ENCODE measurements at places on chromosomes 3 and 15.

DNA sequence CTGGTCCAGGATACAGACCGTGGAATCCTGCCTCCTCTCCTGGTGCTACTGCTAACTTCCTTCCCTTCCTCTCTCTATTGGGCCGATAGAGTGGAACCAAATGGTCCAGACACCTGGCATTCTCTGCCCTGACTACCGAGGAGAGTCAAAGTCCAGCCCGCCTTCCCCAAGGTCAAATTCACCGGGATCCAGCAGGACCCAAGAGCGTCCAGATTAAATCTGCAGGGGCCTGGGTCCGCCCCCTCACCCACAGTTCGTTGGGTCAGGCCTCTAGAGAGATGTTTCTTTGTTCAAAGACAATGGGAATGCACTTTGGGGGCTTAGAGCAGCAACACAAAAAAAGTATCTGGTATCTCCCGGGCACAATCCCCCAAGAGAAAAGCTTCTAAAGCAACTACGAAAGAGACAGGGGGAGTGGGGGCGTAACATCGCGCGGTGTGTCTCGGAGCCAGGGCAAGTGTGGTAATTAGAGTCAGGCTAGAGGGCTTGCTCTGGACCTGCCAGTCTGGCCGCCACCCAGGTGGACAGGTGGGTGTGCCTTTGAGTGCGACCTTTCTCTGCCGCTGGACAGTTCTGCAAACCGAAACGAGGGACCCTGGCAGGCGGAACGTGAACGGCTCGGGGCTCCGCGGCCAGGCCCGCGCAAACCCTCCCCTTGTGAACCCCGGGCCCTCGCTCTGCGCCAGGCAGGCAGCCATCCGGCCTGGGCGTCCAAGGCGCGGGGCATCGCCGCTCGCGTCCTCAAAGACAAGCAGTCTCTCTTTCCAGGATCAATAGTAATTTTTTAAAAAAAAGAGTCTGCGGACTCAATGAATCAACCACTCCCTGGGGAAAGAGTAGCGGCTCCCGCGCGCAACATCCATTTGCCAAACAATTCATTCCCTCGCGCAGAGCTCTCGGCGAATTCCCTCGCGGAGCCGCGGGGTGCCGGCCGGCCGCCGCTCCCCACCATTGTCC, 806 bp downstream of the KLHL25 start:
- peak; percentile 36 for DNase-seq

GRCh38 chr3:150680562-150680961, 23.2 kb downstream of the ERICH6 start:
- DNase-seq, result no peak

DNA sequence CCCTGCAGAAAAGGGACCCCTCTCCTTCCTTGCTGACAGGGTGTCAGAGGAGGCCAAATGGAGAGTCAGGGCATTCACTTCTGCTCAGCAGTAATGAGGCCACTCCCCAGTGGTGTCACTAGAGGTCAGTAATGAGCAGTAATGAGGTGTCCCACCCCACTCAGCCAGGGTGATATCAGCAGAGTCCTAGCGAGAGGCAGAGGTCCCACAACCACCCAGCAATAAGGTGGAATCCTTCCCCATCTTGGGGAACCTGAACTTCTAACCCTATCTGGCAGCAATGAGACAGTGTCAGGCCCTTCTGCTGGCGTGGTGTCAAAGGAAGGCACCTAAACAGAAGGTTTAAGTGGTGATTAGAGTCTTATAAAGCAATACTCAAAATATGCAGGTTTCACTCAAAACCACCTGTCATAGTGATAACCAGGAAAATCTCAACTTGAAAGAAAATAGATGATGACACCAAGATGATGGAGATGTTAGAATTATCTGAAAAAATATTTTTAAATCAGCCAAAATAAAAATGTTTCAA, 12.9 kb downstream of the OCA2 start:
- peak; percentile 50 for DNase-seq

DNA sequence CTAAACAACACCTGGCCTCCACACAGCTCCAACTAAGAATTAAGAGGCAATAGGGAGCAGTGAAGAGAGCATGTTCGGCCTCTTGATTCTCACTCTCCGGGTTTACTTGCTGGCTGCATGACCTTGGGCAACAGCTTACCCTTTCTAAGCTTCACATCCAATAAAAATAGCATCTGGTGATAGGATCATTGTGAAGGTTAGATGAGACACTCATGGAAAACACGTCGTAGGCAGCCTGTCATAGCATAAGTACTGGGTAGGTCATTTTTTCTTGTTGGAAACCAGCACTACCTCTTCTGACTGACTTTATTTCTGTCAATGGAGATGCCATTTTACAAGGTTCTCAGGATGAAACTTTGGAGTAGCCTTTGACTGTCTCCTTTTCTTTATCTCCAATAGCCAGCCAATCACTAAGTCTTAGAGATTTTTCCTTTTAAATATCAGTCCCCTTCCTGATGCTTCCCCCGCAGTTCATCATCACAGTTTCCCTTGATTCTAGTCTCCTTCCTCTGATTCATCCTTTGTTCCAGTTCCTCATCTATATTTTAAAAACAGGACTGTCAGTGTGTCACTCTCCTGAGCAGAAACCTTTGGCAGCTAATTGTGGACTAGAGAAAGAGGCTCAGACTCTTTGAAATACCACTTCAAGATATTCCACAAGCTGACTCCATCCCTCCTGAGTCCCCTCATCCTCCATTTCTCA, 271.5 kb downstream of the SLC9A9 start:
- DNase-seq, result no peak

GRCh38 chr3:10950476-10951294, 41.9 kb upstream of the SLC6A1 start:
- no peak for DNase-seq
